ENCODE measurements at places on chromosomes 2 and 18.
A peak's percentile ranks its signal among the peaks of the same experiment; 100 is the strongest.

GRCh38 chr2:229571243-229571642 is 143.1 kb downstream of the DNER start:
- no peak for DNase-seq

DNA sequence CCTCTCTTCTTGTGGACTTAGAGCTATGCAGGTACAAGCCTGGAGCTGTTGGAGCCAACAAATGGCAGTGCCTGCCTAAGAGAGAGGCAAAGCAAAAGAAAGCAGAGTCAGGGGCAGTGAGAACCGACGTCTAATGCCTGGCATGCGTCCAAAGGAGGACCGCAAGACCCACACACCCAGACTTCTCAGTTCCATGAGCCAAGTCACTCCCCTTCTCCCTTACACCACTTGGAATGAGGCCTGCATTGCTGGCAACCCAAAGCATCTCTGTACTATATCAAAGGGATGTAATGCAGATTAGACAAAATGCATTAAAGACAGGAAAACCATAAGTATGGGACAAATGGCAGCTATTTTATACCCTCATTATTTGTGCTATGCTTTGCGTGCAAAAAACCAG is 49.9 kb upstream of the RNU4ATAC start:
- peak; percentile 96 for DNase-seq

GRCh38 chr2:190537765-190538164 is 3.2 kb upstream of the NEMP2 start:
- peak; percentile 24 for DNase-seq

DNA sequence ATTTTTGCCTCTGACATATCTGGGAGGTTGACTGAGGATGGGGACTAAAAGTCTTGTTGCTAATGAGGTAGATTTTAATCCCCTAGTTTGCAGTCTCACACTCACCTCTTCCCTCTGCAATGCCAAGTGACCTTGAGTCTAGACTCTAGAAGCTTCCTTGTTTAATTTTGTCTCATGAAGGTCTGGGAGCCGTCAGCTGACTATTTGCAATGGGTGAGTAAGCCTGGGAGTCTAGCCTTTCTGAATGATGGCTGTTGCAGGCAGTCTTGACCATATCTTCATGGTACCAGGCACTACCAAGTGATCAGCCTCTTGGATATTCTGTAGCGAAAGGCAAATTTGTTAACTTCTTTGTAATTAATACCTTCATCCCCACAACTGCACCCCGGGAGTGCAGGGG is 61.2 kb downstream of the ARHGAP15 start:
- DNase-seq = no peak

- DNase-seq = no peak
Observed at GRCh38 chr2:175861958-175862357, 140.1 kb downstream of the LNPK start.

GRCh38 chr2:6692819-6693218 is 172.9 kb downstream of the CMPK2 start:
- DNase-seq = no peak

DNA sequence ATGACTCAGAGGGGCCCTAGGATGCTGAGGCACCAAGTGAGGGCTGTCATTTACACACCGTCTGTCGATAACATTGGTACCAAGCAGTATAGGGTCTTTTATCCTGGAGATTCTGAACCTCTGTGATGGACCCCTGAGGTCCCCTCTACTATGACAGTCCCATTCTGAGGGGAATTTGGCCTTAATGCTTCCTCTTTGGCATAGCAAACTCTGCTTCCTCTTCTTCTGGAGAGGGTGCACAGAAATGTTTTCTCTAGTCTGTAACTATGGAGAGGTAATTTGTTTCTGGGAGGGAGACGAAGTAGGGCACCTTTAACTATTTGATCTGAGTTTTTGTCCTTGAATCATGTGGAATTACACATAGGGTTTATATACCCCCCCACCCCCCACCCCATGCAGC is 44.8 kb downstream of the INPP4A start:
- no peak for DNase-seq

Measured in fibroblast of skin of right quadriceps (primary cell).